Skin of body (tissue), 3 donors: ENCODE measurements at places on chromosomes 6 and 20. TPM values are rescaled to one million over a fixed set of nuclear protein-coding genes. Genes with fewer than 3 reads are reported as not detected.

DNA sequence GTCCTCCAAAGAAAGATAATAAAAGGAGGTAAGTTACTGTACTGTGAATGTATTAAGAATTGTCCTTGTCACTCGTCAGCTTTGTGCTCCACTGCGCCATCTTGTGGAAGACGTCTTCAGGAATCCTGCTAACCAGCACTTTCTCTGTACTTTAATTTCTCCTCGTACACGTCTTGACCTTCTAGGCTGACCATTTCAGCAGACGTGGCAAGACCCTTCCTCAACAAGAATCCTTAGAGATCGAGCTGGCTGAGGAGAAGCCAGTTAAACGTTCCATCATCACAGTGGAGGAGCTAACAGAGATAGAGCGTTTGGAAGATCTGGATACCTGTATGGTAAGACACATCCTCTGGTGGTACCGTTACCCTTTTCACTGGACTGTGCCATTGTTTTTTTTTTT is 95.5 kb upstream of the SCGN start:
- peak; percentile 31 for DNase-seq

- DNase-seq: no peak
These were observed 164.0 kb downstream of the FOXC1 start for GRCh38 chr6:1773700-1774099.

Gene SLC17A2
- total RNA-seq: not detected

GRCh38 chr20:50409495-50409894 is 100.7 kb upstream of the PTPN1 start:
- DNase-seq: peak; percentile 58

DNA sequence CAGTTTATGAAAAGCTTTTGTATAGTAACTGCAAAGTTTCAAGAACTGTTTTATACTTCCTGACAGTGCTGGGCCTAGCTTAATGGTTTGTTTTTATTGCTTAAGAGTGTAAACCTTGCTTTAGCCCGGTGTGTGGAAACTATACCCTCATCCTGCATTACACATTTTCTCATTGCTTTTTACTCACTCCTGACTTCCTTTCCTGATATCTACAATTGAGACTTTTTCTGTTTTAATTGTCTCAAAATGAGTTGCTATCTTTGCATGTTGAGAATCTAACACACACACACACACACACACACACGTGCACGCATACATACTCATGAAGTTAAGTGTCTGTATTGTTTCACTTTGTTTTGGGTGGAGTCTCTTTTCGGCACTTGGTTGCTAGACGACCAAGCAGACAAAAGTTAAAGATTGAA is 16.7 kb downstream of the BMP2 start:
- DNase-seq: peak; percentile 46
